ENCODE measurements at places on chromosomes 4 and X.
A peak's percentile ranks its signal among the peaks of the same experiment; 100 is the strongest.

DNA sequence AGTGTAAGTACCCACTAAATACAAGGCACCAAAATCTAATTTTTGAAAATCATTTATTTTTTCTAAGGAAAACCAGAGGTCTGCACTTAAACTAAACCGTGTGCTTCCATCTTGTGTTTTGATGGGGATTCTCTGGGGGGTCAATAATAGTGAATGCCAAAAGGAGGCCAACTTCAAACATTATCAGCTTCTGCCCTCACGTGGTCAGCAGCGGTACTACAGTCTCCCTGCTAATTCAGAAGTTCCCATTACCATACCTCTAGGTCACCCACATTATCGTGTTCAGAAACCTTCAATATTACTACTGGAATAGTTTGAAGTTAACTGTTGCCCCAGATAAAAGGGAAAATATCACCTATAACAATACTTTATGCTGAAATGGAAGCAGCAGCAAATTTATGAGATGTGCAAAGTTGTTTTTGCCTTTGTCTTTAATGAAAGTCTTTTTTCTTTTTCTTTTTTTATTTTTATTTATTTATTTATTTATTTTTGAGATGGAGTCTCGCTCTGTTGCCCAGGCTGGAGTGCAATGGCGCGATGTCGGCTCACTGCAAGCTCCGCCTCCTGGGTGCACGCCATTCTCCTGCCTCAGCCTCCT lies 17.3 kb downstream of the CTPS2 start:
- DNase-seq: peak; percentile 47

DNA sequence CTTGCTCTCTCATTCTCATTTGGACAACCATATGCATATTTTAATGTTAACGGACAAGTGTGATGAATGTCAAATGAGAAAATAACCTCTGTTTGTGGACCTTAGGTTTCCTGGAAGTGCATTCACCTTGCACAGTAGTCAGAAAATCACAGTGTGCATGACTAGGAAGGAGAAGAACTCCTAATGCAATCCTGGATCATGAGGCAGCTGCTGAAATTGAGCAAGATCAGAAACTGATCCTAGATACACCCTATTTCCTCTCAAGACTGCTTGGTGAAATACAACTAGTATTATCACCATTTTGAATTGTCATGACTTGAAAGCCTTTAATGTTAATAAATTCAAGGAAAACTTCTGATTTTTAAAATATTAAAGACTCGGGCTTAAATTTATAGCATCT lies 1148.9 kb downstream of the STIM2 start:
- DNase-seq: no peak

DNA sequence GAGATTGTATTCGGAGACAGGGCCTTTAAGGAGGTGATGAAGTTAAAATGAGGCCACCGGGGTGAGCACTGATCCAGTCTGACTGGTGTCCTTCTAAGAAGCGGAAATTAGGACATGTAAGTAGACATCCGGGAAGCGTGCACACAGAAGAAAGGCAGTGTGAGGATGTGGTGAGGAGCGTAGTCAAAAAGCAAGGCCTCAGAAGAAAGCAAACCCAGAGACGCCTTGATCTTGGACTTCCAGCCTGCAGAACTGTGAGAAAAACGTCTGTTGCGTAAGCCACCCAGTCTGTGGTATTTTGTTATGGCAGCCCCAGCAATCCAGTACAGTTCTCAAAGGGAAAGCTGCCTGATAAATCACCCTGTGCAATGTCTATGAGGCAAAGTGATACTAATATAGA lies 153.5 kb downstream of the KCNIP4 start:
- DNase-seq: peak; percentile 29

- no peak for DNase-seq
Observed at GRCh38 chrX:34744521-34744920, 87.4 kb upstream of the TMEM47 start.

- DNase-seq: peak; percentile 21
Observed at GRCh38 chrX:24204331-24204730, 54.8 kb downstream of the ZFX start.

DNA sequence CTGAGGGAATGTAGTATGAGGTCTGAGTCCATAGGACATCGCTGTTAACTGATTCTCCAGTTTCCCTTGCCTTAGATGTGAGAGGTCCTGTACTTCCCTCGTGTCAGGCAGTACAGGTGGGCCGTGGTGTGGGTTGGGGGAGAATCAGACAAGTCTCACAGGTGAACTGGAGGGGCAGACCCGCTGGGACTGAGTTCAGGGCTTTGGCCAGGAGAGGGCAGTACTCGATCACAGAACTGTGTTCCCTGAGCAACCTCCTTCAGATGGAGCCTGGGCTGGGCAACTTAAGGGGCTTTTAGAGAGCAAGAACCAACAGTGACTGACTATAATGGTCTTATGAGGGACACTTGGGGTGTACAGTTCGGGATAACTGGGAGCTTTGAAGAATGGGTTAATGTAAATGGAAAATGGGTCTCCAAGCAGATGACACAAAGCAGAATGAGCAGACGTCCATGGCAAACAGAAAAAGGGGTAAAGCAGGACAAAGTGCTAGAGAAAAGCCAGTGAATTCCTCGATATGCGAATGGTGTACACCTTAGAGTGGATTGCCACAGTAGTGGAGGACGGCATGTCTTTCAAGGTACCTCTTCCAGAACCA lies 83.6 kb downstream of the CCNG2 start:
- peak; percentile 15 for DNase-seq
